Dermis blood vessel endothelial cell (primary cell): ENCODE measurements at places on chromosomes 5 and 9. TPM values are rescaled to one million over a fixed set of nuclear protein-coding genes. Genes with fewer than 3 reads are reported as not detected.

The NUP214 gene
- total RNA-seq = 15.3 and 19.1 TPM in 2 replicates

The GFI1B gene
- total RNA-seq = not detected in 2 replicates

The FBXL7 gene
- total RNA-seq = 15.5 and 23.1 TPM in 2 replicates

DNA sequence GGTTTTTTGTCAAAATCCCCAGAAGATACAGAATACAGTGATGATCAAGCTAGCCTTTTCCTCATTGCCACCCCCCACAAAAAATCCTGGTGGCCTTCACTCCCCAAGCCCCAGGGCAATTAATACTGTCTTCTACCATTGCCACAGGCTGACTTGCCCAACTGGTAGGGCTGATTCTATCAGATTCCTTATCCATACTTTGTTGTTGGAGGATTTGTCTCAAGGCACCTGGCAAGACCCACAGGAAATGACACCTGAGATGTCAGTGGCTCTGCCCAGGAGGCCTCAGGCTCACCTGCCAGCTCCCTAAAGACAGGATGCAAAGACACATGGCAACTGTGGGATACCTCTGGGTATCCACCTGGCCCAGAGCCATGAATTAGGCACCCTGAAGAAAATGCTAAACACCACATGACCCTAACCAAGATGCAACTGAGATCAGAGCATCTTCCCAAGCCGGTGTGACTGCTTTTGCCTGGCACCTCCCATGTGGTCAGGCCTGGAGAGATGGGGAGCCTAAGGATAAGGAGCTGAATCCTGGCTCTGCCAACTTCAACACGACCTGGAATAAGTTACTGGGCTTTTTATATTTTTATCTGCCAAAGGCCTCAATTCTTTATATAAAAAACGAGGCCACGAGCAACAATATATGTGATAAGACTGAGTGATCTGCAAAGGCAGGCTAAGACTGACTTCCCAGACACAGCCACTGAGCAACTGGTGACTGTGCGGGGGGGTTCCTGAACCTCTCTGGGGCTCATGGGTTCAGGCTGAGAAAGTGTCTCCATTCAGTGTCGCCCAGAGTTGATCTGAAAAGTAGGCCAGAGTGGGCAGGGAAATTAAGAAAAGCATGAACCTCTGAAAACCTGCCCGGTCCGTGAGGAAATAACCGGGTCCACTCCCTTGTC lies 944 bp downstream of the ATOX1 start:
- peak; percentile 39 for DNase-seq

The PCDHGC5 gene
- 0.56 and 1.5 TPM in 2 replicates for total RNA-seq

The EPB41L4A gene
- total RNA-seq = 33.5 and 48.5 TPM in 2 replicates

- peak; percentile 65 for DNase-seq
These were observed 30.9 kb downstream of the PDE6A start for GRCh38 chr5:149913436-149914419.

The STPG3 gene
- total RNA-seq = 0.34 TPM in 1 of 2 replicates, not detected in the other

DNA sequence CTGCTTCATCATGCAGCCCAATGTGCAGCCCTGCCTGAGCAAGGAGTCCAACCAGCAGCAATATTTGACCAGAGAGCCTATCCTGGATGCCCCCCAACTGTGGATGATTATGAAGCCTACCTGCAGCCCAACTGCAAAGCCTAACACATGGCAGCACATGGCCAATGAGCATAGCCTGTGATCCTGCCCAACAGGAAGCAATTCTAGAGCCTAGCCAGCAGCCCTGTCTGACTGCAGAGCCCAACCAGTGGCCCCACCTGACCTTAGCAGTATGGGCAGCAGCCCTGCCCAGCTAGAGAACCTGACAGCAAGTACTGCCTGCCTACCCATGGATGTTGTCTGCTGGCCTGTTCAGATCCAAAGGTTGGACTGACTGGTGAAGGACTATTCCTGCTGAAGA lies 97.3 kb upstream of the SH3GL2 start:
- no peak for DNase-seq

DNA sequence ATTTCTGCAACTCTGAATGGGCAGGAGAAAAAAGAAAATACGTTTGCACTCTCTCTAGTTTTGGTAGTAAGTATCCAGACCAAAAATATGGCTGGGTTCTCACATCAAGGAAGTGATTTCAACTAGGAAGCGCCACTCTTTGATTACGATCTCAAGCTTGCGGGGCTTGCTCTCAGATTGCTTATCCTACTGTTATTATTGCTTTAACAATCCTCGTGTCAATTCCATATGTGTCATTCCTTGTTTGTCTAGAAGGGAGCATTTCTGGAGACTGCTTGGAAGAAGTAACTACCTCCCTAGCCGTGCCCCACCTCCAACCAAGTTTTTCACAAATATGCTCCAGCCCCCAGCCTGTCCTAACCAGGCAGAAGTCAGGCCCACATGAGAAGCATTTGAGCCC lies 3.5 kb downstream of the PRUNE2 start:
- DNase-seq = no peak

DNA sequence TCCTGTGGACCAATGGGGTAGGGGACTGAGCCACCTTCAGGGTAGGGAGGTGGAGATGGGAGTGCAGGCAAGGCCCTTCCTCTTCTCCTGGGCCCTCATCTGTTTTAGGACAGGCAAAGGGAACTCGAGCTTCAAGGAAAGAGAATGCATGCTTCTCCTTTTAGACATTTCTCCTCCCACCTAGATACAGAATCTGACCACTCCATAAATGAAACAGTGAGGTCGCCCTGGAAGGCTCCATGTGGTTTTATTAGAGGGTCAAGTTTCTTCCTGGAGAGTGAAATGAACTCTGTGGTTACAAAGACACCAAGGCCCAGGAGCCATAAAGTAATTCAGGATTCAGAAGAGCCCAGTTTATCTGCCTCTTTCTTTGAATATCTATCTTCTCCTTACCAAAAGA lies 14.9 kb downstream of the LHFPL2 start:
- no peak for DNase-seq

The OSMR gene
- total RNA-seq = 24.2 and 30.0 TPM in 2 replicates

The CMYA5 gene
- total RNA-seq = 0.05 and 0.17 TPM in 2 replicates

- peak; percentile 74 for DNase-seq
These were observed 52.1 kb downstream of the PPARGC1B start for GRCh38 chr5:149782018-149782894.

DNA sequence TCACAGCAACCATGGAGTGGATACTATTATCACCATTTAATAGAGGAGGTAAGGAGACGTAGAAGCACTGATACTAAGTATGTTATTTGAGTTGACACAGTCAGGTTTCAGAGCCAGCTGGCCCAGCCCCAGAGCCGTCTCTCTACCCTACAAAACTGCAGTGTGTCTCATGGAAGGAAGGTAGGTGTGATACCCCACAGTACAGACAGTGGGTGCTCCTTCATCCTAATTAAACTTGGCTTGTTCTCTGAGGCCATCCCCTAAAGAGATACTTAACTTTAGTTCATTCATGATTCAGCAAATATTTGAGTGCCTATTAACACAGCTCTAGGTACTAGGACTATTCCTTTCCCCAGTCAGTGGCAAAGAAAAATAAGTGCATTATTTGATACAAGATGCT lies 22.6 kb downstream of the PIP5K1B start:
- DNase-seq = no peak

GRCh38 chr9:137309368-137310188 lies 7.5 kb upstream of the NRARP start:
- no peak for DNase-seq

DNA sequence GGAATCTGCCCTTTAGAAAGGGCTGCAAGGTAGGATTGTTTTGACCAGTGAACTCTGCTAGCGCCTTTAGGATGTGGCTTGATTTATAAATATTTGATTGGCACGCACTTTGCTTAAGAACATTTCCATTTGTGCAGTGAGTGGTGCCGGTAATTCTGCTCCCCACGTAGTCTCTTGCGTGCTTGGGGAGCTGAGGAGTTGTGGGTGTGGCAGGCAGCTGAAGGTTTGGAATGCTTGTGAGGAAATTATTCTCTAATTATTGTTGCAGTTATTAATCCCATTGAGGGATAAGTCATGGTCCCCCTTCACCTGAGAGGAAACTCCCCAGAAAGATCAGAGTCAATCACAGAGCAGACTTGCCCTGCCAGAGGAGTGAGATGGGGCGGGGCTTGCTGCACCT lies 76.7 kb downstream of the FGF1 start:
- no peak for DNase-seq

The DYNC2I2 gene
- 49.7 and 95.8 TPM in 2 replicates for total RNA-seq

The CHSY3 gene
- total RNA-seq = 2.5 and 3.9 TPM in 2 replicates

- DNase-seq = no peak
These were observed 220.2 kb upstream of the DMRT1 start for GRCh38 chr9:621201-621855.

DNA sequence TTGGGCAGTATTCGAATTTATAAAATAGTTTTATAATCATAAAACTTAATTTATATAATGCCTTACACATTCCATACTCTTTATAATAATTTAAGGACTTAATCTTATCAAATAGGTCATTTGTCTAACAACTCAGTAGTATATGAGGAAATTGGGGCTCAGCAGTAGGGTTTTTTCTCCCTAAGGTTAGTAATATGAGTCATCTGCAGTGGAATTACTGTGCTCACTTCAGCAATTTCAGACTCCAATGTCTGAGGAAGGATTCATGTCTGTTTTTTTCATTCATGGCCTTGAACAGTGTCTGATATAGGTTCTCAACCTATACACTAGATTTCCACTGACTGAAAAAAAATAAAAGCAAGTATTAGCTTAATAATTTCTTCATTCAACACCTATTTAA lies 7.4 kb downstream of the DMRTA1 start:
- DNase-seq = no peak

DNA sequence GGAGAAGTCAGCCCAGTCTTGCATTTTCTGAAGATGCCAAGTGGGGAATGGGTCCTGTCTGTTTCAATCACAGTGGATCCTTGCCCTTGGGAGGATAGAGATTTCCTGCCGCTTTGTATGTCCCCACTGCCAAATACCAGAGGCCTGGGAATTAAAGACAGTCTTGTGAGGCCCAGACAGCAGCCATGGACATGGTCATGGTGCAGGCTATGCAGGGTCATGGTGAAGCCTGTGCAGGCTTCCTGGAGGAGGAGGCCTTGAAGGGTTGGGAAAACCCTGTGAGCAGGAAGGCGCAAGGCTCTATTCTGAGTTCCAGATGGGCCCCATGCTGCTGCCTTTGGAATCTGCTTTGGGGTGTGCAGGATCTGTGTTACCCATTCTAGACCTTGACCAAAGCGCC lies 57.3 kb upstream of the PITX1 start:
- no peak for DNase-seq

The FRMPD1 gene
- not detected in 2 replicates for total RNA-seq

DNA sequence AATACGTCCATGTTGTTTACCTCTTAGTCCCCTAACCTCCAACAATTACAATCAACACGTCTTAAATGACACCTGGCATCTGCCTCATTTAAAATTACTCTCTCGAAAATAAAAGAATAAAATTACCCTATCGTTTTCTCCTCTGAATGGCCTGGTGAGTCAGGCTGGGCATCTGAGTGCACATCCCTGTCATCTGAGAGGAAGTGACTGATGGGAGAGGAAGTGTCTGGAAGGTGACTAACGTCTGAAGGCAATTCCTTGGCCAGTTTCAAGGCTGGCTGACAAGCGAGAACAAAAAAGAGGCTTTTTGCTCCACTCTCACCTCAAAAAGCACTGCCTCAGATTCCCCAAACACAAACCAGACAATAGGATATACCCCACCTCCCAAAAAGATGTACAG lies 57.7 kb downstream of the MAPKAP1 start:
- peak; percentile 97 for DNase-seq

- peak; percentile 80 for DNase-seq
These were observed 86.7 kb downstream of the SLC1A3 start for GRCh38 chr5:36692791-36693763.

DNA sequence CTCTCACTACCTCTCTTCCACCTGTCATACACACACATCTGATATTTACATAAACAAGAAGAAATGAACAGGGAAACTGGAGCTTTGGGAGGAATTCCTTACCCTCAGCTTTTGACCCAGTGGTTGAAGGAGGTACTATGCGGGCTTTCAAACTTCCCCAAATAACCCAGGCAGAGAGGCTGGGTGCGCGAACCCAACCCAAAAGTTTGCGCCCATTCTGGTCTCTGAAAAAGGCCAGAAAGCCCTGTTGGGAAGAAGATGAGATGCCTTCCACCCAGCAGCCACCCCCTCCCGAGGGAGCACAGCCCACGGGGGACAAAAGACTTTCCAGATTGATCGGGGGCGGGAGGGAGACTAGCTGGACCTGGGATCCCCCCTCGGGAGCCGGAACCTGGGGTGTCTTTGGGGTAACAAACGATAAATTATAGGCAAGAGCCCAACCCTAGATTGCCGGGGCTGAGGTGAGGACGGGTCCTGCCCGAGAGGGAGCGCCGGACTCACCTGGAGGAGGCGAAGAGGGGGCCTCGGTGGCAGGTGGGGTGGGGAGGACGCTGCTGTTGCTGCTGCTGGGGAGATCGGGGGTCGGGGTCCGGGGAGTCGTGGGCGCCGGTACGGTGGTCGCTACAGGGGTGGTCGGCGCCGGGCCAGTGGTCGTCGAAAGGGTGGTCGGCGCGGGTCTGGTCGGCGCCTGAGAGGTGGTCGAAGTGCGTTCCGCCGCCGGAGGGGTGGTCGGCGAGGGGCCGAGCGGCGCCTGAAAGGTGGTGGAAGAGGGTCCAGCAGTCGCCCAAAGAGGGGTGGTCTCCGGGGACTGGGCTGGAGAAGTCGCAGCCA lies 798 bp downstream of the MEGF9 start:
- peak; percentile 28 for DNase-seq

The BTNL8 gene
- 0.17 and 0.19 TPM in 2 replicates for total RNA-seq

The NREP gene
- 24.9 and 39.0 TPM in 2 replicates for total RNA-seq

DNA sequence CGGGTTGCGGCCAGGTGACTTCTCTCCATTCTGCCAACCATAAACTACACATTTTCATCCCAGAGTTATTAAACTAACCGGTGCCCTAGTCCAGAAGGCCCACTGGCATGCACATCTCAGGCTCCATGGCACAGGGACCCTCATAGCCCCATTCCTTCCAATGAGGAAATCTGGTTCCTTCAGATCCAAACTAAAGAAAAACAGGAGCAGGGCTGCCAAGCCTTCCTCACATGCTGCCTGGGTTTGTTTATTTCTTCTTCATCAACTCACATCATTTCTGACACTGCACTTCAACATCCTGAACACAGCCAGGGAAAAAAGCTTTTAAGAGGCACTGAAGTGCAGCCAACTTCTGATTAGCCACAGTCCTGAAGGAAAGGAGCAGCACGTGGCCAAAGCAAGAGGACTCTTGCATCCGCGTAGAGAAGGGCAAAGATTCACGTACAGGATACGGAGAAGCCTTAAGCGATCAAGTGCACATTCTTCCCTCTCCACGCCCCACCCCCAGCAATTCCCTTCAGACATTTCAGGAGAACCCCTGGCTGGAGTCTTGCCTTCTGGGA lies 22.5 kb downstream of the LHFPL2 start:
- no peak for DNase-seq
